Stimulated activated CD4-positive, alpha-beta T cell treated with anti-CD3 and anti-CD28 coated beads, Interleukin-15, amount 100 ng/mL, for 1 hour (primary cell): ENCODE measurements at places on chromosomes 5 and 9.

- DNase-seq, result no peak
Observed at GRCh38 chr9:129328355-129329042, 150.4 kb upstream of the IER5L start.

- DNase-seq, result no peak
Observed at GRCh38 chr9:136311051-136312008, 7.4 kb upstream of the CCDC187 start.

DNA sequence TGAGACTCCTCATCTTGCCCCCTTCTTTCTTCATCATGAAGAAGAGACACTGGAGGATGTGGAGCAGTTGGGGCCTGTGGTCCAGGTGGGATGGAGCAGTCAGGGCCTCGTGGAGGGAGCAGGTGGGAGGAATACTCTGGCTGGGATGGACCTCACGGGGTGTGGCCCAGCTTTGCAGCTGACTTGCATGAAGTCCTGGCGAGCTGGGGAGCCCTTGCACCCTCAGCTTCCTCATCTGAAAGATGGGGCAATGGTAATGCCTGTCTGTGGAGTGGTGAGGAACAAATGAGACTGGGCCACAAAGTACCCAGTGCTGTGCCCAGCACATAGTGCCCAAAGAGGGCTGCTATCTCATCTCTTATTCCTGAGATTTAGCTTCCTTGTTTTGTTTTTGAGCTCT lies 91.5 kb downstream of the DAB2IP start:
- DNase-seq, result no peak

GRCh38 chr5:6483880-6484382 lies 35.3 kb downstream of the UBE2QL1 start:
- no peak for DNase-seq

DNA sequence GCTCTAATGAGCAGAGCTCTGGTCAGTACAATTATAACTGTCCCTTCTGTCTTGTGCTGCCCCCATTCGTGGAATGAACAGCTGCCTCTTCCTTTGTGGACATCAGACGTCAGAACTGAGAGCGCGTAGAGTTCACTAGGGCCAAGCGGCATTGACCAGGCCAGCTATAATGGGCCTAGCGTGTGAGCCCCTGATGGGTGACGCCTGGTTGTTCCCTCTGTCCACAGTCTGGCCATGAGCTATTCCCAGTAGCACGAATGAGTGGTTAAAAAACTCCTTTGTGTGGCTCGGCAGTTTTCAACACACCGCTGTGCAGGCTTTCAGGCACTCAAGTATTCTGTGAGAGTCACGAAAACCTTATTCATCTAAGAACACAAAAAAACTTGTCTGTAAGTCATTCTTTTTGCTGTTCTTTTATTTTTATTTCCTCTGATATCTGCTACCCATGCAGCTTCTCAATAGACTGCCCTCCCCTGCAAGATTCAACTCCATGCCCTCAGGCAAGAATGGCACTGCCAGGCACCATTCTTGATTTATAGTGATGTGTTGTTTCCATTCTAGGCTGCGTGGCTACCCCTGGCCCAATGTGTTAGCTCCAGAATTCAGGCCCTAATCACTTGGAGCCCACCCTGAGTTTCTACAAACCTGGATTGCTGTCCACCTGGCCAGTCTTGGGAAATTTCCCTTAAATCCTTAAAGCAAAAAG lies 52.5 kb downstream of the ANKDD1B start:
- no peak for DNase-seq

DNA sequence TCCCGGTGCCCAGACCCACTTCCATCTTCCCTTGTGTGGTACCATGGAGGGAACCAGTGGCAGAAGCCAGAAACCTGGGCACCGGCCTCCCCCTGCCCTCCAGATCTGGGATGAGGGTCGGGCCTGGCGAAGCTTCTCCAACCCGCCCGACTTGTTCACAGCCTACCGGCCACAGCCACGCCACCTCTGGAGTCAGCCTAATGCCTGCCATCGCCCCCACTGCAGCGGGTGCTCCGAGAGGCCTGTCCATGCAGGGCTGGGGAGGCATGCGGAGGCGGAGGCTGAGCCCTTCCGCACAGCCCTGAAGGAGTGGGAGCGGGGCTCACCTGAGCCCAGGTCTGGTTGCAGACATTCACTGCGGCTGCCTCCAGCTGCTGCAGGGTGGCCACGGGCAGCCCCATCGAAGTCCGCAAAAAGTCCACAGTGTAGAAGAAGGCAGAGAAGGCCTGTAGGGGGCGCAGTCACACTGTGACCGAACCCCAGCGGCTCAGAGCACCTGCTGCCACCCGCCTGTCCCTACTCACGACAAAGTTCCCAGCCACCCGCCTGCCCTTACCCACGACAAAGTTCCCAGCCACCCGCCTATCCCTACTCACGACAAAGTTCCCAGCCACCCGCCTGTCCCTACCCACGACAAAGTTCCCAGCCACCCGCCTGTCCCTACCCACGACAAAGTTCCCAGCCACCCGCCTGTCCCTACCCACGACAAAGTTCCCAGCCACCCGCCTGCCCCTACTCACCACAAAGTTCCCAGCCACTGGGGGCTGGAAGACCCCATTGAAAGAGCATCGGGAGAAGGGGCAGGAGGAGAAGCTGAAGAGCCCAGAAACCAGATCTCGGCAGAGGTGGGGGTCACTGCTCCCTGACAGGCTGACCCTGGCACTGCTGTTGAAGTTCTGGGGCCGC lies 3.8 kb upstream of the NPDC1 start:
- DNase-seq, result no peak

DNA sequence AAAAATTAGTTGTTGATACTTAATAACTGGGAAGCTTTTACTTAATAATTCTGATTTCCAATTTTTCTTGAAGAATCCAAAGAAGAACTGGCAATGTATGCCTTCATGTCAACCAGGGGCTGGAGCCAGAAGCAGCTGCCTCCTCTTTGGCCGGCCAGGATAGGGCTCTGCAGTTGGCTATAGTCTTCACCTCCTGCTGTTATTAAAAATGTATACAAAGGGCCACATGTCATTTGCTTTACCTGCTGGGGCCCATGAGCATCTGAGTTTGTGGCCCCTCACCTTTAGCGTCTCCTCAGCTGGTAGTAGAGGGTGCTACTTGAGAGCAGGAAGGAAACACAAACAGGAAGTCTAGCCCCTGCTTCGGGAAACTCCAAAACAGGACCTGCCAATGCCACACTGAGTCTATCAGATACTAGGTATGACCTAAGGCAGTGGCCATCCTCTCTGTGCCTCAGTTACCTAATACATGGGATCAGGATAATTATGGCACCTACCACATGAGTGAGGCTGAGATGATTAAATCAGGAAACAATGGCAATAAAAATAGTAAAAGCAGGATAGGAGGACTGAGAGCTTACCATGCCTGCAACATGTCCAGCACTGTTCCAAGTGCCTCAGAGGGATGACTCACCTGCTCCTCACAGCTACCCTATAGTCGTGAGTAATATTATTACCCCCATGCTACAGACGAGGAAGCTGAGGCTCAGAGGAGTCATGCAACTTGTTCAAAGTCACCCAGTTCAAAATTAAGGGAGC lies 21.3 kb downstream of the CCDC69 start:
- DNase-seq, result no peak

- DNase-seq, result no peak
Observed at GRCh38 chr5:179114756-179115155, 54.6 kb downstream of the ZNF354C start.

- DNase-seq, result no peak
Observed at GRCh38 chr5:139740138-139740991, 55.2 kb upstream of the PSD2 start.

DNA sequence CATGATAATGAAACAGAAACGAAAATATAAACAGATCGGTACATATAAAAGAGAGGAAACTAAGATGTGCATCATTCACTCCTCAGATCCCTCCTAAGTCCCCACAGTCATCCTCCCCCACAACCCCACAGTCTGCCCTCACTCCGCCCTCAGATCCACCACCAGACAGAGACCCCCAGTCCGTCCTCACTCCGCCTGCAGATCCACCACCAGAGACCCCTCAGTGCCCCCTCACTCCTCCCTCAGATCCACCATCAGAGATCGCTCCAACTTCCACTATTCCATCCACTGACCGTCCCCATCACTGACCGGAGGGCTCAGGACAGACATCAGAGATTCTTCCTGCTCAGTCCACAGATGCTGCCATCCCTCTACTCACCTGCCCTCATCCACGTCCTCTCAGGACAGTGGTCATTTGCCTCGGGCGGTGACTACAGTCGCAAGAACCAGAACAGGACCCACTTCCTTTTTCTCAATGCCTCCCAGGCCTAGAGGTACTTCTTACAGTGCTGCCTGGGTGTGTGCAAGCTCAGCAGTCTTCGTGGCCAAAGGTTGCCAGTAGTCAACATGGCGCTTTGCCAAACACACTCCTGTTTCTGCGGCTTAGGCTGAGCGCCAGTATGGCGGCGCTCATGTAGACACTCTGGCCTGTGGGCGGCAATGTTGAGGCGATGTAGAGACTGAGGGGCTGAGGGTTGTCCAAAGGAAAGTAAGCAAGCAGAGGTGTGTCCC lies 8.3 kb upstream of the SPATA31C1 start:
- DNase-seq, result no peak

GRCh38 chr5:8349855-8350254 lies 480.9 kb downstream of the MTRR start:
- no peak for DNase-seq

GRCh38 chr5:81908771-81909170 lies 63.1 kb upstream of the ATG10 start:
- no peak for DNase-seq

DNA sequence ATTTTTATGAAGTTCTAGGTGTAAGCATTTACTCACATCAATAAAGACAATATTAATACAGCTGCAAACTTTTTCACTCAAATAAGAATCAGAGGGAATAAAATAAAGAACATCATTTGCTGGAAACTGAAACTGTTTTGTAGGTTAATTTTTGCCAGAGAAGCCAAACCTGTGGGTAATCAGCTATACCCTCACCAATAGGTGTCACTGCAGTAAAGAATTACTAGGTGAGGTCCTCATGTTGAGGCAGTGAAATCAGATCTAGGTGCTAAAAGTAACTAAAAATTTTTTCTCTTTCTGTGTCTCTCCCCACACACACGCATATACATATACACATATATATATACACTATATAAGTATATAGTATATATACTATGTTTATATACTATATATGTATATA lies 1016.3 kb upstream of the SEMA6A start:
- DNase-seq, result no peak

DNA sequence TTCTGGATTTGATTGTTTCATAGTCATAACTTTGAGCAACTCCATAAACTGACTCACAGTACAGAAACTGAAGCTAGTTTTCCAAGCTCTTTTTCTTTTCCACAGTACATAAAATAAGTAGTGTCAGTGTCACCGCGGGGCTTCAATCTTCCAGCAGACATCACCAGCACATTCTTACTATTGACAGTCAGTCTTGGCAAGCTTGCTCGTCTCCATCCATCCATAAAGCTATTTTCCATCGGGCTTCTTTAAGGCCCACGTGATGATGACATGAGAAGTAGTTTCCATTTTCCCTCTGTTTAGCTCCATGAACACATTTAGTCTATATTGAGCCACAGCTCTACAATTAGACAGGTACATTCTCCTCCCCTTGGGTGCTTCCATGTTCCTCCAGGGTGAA lies 443.4 kb downstream of the KDM4C start:
- DNase-seq, result no peak

DNA sequence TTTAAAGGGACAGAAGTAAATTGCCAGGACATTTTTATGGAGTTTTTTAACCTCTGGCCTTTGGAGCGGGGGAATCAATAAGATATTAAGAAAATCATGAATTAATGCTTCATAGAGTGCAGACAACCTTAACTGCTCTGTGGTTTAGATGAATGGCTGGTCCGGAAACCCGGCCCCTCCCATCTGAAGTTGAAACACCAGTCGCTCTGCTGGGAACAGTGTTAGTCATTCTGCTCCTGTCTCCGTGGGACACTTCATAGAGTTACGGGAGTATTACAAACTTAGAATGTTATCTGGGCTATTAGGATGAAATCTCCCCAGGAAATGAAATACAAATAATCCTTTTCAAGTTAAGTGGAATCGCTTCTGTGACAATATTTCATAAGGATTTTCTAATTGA lies 110.1 kb upstream of the IRX2 start:
- DNase-seq, result no peak

- DNase-seq, result no peak
Observed at GRCh38 chr5:170974461-170974860, 112.6 kb downstream of the RANBP17 start.

GRCh38 chr9:69168709-69169217 lies 5.3 kb upstream of the TJP2 start:
- no peak for DNase-seq

DNA sequence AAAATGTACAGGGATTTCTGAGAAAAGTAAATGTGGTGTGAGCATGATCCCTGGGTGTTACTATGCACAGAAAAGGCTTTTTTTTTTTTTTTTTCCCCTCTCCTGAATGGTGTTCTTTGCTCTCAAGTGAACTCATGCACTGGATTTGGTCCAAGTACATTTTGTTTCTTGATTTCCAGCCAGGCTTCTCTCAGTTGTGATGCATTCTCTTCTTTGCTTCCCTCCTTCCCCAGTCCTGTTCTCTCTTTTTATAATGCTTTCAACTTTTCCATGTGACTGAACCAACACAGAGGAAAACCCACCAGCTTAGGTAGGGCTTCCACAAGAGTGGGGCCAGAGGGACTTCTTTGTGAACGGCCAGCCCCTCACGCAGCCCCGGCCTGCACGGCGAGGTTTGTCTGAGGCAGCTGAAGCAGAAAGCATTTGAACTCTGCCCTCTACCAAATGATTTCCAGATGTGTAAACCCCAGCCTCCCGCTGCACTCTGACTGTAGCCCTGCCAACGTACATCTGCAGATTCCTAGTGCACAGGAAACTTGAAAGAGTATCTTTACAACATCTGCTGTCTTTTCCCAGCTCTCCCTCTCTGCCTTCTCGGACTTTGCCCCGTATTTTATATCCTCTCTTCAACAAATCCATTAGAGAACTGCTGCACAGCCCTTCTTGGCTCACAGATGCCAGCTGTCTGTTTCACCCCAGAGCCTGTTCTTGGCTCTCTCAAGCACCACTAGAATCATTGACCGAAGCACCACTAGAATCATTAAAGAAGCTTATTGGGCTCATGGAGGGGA lies 71.8 kb upstream of the CD180 start:
- DNase-seq, result no peak

DNA sequence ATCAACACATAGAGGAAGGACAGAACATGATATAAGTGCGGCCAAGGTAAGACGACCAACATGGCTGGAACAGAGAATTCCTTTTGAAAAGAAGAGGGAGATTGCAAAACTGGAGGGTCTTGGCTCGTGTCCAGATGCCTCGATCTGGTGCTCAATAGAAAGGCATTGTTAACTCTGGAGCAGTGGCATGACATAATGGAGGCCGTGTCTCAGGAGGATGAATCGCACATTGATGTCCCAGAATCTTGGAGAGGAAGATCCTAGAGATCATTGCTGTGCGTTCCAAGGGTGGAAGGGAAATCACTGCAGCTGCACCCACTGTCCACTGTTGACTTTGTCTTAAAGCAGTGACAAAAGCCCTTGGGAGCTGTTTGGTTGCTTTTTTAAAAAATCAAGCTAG lies 30.9 kb downstream of the GRAMD2B start:
- no peak for DNase-seq

GRCh38 chr5:132110195-132110594 lies 36.6 kb downstream of the CSF2 start:
- no peak for DNase-seq
